Gastroesophageal sphincter (tissue), 4 donors: ENCODE measurements at places on chromosomes 6 and 20. TPM values are rescaled to one million over a fixed set of nuclear protein-coding genes. Genes with fewer than 3 reads are reported as not detected.
A peak's percentile ranks its signal among the peaks of the same experiment; 100 is the strongest.

- no peak for ATAC-seq
- no peaks in the 10 kb centered on the region for H3K4me1 ChIP-seq
- H3K36me3 ChIP-seq = no peaks in the 10 kb centered on the region
- H3K27ac ChIP-seq = no peak overlapping the region
- no peak overlapping the region for H3K4me3 ChIP-seq
- no peaks in the 10 kb centered on the region for H3K27me3 ChIP-seq
Observed at GRCh38 chr20:18190338-18191233, 52.9 kb downstream of the KAT14 start.

GRCh38 chr20:9134346-9134745 lies 65.5 kb downstream of the PLCB4 start:
- H3K4me3 ChIP-seq = no peak overlapping the region
- H3K4me1 ChIP-seq = no peaks in the 10 kb centered on the region
- no peak for ATAC-seq
- H3K27me3 ChIP-seq = no peaks in the 10 kb centered on the region

DNA sequence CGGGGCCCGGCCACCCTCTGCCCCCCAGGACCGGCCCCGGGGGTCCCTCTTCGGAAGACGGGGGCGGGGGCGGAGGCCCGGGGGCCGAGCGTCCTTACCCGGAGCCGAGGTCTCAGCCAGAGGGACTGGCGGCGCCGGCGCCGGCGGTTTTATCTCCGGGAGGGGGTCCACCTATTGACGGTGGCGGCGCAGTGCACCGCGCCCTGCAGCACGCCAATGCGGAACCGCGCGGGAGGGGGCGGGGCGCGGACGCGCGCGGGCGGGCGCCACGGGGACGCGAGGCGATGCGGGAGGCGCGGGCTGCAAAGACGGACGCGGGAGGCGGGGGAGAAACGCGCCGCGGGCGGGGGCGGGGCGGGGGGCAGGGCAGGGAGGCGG lies at the start of gene EEF1A2:
Gene EEF1A2, minus strand, starts transcription at position 124 of the 378 bp plus-strand sequence. CDS start 1,320 bp downstream, outside the sequence.
- no peak within 1 kb of the TSS for H3K27ac ChIP-seq
- H3K4me3 ChIP-seq = peak within 1 kb of the TSS; percentile 10
- H3K4me1 ChIP-seq = peaks cover 12% of the 10 kb centered on the region

GRCh38 chr6:4981761-4982160 lies 22.1 kb downstream of the RPP40 start:
- no peak for ATAC-seq
- H3K36me3 ChIP-seq = no peaks in the 10 kb centered on the region
- H3K27ac ChIP-seq = no peak overlapping the region
- H3K4me1 ChIP-seq = no peaks in the 10 kb centered on the region

GRCh38 chr6:24566020-24566767 lies 71.4 kb downstream of the ALDH5A1 start:
- no peaks in the 10 kb centered on the region for H3K4me1 ChIP-seq
- H3K36me3 ChIP-seq = no peaks in the 10 kb centered on the region
- no peak overlapping the region for H3K27ac ChIP-seq
- no peak overlapping the region for H3K4me3 ChIP-seq

The GHRH gene
- not detected for total RNA-seq
